ENCODE measurements at places on chromosomes 12 and 14.

- DNase-seq = no peak
These were observed 163.7 kb upstream of the RPH3A start for GRCh38 chr12:112627851-112628250.

- DNase-seq = no peak
These were observed 565 bp downstream of the SPRYD3 start for GRCh38 chr12:53078425-53079225.

DNA sequence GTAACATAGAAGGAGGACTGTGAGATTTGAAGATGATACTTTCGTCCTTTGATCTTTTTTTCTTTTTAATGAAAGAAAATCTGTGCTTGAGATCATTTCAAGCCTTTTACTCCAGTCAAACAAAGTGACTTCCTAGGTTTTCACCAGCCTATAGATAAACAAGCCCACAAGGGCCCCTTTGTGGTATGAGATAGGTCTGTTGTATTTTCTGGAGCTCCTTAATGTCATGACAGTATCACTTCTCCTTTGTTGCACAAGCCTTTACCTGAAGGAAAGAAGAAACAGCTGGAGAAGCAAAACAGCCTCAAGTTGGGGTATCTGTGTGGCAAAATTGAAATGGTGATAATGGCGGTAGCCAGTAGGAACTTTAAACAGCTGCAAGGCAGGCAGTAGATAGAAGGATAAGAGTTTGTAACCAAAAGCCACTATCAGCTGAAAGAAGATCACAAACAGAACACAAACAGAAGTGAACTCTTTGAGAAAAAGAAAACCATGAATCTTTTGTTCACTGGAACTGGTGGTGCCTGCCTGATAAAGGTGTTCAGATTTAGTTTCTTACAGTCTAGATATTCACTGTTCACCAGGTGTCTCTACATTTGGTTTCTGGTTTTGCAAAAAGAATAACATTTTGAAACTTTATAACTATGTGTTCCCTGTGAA lies 96.8 kb downstream of the LGR5 start:
- no peak for DNase-seq

- DNase-seq = no peak
These were observed 113.2 kb upstream of the FLRT2 start for GRCh38 chr14:85416771-85417170.

DNA sequence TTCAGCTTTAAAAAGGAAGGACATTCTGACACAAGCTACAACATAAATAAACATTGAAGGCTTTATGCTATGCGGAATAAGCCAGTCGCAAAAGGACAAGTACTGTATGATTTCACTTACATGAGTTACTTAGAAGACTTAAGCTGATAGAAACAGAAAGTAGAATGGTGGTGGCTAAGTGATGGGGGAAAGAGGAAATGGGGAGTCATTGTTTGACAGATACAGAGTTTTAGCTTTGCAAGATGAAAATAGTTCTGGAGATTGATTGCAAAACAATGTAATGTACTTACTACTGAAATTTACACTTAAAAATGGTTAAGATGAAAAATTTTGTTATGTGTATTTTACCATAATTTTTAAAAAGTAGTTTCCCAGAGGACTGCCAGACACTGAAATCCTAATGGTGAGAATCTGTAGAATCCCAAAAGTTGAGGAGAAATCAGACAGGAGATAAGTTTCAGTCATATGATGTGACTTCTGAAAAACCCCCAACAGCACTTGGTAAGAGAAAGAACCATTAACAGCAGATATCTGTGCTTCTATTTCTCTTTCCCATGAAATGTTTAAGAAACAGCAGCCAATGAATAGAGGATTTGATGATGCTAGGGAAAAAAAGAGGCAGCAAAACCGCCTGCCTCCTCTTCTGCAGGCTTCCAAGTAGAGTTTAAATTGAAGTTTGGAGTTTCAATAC lies 16.6 kb upstream of the CLEC2A start:
- DNase-seq = no peak

GRCh38 chr12:109115758-109116610 lies at the start of gene ACACB:
Gene ACACB, plus strand, starts transcription at chr12:109116587. Its CDS starts 22,819 bp downstream, at chr12:109139406.
- no peak for DNase-seq

DNA sequence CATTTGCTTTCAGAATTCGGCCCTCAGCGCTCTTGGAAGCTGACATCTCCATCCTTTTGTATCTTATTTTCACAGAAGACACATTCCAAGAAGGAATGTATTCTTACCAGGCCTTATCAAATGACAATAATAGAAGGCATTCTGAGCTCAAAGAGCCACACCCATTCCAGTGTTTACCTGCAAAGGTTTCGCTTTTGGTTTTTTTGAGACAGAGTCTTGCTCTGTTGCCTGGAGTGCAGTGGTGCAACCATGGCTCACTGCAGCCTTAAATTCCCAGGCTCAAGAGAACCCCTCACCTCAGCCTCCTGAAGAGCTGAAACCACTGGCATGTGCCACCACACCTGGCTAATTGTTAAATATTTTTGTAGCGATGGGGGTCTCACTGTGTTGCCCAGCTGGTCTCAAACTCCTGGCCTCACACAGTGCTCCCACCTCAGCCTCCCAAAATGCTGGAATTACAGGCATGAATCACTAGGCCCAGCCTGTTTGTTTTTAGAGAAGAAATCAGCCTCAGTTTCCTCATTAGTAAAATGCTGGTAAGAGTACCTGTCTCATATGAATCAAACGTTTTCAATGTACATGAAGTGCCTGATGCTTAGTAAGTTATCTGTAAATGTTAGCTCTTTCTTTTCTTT lies 69.2 kb downstream of the SLC6A12 start:
- no peak for DNase-seq

DNA sequence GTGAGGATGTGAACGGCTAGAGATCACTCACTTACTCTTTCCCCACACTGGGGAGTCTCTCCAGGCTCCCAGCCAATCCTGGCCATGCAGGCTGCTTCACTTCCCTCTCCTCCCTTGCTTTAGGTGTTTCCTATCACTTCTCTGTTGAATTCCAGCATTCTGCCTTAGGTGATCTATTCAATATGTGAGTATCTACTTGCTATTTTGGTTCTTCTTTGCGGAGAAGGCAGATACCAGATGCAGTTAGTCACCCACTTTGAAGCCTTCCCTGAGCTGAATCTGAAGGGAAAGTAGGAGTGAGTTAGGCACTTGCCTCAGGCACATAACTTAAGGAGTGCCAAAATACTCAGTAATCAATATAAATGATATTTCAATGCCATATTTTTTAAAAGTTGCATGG lies 36.0 kb upstream of the FAR2 start:
- no peak for DNase-seq

DNA sequence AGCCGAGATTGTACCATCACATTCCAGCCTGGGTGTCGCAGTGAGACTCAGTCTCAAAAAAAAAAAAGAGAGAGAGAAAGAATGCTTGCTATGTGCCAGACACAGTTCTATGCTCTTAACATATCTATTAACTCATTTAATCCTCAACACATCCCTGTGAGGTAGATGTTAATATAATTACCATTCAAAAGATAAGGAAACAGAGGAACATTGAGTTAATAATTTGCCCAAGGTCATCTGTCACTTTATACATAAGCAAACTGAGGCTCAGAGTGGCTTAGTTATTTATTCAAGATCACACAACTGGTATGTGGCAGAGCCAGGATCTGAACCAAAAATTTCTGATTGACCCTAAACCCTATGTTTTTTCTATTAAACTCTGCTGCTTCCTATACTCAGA lies 116.1 kb upstream of the BCAT1 start:
- DNase-seq = no peak

DNA sequence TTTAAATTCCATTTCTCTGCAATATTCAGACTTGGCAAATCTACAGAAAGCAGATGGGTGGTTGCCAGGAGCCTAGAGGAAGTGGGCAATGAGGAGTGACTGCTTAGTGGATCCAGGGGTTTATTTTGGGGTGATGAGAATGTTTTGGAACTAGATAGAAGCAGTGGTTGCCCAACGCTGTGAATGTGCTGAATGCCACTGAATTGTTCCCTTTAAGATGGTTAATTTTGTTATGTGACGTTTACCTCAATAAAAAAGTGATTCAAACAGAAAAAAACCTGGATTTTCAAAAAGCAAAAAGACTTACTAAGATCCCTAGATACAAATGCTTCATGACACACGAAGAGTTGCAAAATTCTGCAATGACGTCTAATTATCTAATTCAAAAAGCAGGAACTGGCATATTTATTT lies 34.2 kb downstream of the DAO start:
- DNase-seq = no peak

DNA sequence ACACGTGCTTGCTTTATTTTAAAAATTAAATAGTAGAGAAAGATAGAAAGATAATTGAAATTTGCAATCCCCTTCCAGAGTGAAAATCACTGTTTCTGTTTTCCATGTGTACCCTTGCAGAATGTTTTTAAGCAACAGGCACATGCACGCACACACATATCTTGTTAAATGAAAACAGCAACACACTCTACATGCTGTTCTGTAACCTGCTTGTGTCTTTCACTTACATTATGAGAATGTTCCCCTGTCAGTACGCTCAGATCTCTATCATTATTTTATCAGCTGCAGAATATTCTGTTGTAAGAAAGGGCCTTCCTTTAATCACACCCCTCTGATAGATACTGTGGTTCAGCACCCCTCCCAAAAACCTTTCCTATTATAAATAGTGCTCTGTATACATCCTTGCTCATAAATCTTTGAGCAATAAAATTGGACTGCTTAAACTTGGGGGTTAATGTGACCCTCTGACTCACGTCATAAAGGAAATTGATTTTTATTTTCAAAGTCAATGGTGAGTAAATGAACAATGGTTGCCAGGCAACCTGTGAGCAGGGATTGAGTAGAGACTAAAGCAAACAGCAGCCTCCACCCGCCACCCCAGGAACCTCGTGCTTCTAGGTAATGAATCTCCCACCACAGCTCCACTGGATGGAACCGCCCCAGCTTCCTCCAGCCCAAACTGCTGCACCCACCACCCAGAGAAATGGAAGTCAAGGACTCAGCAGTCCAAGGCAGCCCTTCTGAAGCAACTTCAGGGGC lies 31.9 kb upstream of the CHGA start:
- DNase-seq = no peak

DNA sequence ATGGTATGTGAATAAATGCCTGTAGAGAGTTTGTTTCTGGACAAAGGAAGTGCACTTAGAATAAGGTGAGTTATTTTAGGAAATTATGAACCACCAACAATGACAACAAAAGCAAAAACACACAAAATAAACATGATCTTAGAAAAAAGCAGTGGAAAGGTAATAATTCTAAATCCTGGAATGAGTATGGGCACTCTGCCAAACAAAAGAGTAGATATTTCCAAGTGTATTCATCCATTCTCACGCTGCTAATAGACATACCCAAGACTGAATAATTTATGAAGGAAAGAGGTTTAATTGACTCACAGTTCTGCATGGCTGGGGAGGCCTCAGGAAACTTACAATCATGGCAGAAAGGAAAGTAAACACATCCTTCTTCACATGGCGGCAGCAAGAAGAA lies 269.3 kb upstream of the NPAS3 start:
- DNase-seq = no peak

GRCh38 chr14:77302926-77303325 lies 17.8 kb downstream of the POMT2 start:
- DNase-seq = no peak
